ENCODE measurements at places on chromosomes 6 and 20.

GRCh38 chr6:103184776-103185175 lies 1674.9 kb downstream of the HACE1 start:
- DNase-seq: no peak

DNA sequence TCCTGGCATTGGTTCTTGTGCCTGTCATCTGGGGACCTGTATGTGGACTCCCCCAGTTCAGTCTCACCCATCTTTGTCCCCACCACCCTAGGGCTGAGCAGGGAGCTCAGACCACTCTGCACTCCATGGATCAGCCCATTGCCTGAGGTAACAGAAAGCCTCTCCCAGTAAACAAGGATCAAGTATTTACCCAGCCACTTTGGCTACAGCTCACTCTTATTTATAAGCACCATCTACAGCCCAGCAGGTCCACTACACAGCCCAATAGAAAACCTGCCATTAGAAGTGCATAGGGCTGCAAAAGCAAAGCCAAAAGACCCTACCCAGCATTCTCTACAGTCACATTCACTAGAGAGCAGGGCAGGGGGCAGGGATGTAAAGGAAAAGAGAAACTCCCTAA lies 335.0 kb upstream of the SYNCRIP start:
- DNase-seq: no peak

GRCh38 chr20:4369798-4370124 lies 351.9 kb upstream of the PRND start:
- no peak for DNase-seq

DNA sequence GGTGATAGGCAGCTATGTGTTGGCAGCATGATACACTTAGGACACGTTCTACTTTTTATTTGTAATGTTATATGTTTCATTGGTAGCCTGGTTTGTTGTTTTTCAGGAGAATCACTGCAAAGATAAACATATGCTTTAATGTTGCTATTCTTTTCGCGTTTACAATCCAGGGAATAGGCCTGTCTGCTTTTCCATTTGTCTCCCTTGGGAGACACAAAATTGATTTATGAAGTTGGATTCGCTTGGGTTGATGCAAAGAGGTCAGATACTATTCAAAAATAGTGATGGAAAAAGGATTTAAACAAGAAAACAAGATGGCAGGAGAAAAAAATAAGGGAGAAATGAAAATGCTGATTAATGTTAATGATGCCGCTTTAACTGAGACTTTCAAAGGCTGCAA lies 179.5 kb upstream of the SOX4 start:
- no peak for DNase-seq

GRCh38 chr20:63343460-63344445 lies 17.4 kb downstream of the CHRNA4 start:
- DNase-seq: no peak

GRCh38 chr20:60139663-60140446 lies 181.6 kb downstream of the CDH26 start:
- no peak for DNase-seq

- no peak for DNase-seq
These were observed 24.8 kb downstream of the LYRM2 start for GRCh38 chr6:89613790-89614189.

GRCh38 chr6:140708441-140708840 lies 1334.0 kb upstream of the CITED2 start:
- DNase-seq: no peak

GRCh38 chr20:61260905-61261304 lies 8.8 kb downstream of the CDH4 start:
- no peak for DNase-seq

DNA sequence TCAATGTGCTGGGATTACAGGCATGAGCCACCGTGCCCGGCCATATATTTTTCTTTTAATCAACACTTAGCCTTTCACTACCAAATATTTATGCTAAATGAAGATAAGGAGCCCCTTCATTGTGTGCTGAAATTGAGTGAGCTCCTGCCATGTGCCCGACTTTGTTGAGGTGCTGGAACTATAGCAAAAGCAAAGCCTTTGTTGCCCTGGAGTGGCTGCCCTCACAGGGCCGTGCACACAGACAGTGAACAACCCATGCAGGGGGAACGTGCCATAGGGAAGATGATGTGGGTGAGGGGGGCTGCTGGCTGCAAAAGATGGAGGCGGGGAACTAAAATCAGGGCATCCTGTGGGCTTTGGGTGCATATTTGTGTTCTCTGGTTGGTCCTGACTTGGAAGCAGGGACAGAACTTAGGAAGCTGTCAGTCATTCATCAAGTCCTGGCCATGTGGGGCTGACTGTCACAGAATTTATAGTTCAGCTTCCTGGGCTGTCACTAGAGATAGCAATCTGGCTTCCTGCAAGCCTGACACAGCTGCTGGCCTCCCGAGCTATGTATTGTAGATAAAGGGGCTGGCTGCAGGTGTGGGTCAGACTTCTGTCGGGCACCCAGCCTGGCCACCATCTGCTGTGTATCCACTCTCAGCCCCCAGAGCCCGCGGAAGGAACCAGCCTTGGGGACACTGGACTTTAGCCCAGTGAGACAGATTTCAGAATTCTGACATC lies 56.8 kb upstream of the MPC1 start:
- DNase-seq: no peak

GRCh38 chr6:147137986-147138385 lies 66.2 kb upstream of the STXBP5 start:
- DNase-seq: no peak

DNA sequence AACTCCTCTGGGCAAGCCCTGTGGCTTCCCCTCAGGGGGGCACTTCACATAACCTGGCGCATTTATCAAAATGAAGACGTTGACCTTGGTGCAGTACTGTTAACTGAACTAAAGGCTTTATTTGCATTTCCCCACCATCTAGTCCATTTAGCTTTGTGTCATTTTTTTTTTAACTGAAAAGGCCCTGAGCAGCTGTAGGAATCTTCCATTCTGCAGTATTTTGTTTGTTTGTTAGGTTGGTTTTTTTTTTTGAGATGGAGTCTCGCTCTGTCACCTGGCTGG lies 10.7 kb downstream of the TMEM181 start:
- no peak for DNase-seq

DNA sequence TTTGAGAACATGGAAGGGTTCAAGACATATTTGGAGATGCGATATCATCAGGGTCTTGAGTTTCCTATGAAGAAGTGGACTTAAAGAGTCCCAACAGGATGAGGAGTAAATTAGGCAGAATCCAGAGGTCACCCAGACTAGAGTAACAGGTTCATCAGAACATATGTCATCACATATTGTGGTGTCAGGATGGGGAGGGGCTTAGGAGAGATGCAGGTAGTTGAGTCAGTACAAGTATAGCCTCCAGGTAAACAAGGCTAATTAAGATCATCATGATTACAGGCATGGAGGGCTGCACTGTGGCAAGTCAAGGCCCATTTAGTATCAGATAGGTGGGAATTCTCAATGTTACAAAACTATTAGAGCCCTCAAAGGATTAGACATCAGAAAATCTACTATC lies 90.1 kb upstream of the PAK5 start:
- DNase-seq: no peak

GRCh38 chr20:42308171-42308570 lies 690.0 kb upstream of the CHD6 start:
- no peak for DNase-seq

DNA sequence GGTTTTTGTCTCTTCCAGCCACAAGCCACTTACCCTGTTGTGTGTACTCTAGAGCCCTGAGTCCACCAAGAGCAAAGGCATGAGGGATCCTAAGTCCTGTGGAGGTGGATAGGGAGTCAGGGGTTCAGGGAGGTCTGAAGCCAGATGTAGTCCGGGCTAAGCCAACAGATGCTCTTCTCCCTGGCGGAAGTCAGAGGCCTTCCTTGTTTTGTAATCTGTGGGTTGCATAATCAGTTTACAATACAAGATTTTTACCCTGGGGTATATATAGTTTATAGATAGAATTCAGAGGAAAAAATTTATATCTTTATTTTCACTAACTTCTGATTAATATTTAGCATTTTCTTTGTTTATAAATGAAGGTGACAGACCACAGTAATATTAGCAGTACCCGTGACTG lies 9.2 kb downstream of the LAMP5 start:
- DNase-seq: no peak

DNA sequence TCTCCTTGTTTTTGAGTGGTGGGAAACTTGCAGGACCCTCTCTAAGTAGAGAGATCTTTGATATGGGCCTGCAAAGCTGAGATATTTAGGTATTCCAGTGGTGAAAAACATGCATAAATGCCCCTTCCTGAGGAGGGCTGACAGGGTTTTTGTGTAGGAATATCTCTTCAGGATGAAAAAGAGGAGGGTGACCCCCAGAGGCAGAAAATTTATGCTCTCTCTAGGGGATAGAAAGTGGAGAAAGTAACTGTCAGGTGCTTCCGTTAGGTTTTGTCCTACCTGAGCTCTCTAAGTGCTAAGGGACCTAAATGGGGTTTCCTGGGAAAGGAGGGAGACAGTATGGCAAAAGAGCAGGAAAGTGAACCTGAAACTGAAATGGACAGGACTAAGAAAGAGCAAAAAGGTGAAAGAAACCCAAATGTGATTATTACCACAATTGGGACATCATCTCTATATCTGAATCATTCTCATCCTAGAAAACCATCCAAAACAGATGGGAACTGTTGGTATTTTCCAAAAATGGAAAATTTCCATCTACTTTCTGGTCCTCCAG lies 2.0 kb downstream of the COL19A1 start:
- DNase-seq: no peak

- DNase-seq: no peak
These were observed 6.0 kb downstream of the HLA-B start for GRCh38 chr6:31351033-31351380.

Measured in NCI-H446 (cell line).